ENCODE measurements at places on chromosomes 3 and 15.
A peak's percentile ranks its signal among the peaks of the same experiment; 100 is the strongest.

DNA sequence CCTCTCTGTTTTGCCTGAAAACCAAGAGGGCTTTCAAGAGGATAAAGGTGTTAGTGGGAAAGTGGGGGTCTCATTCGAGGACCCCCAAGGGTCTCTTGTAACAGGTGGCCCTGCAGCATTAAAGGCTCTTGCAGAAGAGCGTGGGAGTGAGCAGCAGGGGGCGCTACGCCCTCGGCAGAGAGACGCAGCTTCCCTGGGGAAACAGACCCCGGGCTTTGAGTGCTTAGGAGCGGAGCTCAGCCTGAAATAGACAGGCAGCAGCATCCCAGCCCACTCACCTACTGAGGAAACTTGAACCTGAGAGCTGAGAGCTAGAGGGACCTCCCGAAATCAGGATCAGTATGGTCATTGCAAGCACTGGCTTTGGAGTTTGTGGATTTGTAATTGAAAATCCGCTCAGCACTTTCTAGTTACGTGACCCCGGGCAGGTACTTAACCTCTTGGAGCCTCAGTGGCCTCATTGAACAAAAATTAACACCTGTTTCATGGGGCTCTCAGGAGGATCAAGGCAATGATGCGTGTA lies 25.7 kb downstream of the RPLP1 start:
- DNase-seq: peak; percentile 29

- no peak for DNase-seq
Measured at GRCh38 chr3:129688271-129688895, 81.9 kb upstream of the PLXND1 start.

DNA sequence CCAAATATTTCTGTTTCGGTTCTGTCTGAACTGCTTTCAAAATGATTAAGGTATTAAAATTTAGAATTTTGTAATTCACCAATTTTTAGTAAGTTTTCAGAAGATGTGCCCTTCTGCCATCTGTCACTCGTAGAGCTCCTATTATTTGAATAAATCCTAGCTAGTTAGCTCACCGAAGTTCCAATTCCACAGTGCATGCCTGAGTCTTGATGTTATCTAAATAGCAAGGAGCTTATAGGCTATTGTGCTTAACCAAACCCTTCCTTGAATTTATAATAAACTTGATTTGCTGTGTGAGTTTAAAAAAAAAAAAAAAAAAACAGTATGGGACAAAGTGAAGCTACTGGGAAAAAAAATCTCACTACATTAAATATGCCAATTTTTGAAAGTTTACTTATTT lies 18.7 kb downstream of the ATP13A3 start:
- no peak for DNase-seq

DNA sequence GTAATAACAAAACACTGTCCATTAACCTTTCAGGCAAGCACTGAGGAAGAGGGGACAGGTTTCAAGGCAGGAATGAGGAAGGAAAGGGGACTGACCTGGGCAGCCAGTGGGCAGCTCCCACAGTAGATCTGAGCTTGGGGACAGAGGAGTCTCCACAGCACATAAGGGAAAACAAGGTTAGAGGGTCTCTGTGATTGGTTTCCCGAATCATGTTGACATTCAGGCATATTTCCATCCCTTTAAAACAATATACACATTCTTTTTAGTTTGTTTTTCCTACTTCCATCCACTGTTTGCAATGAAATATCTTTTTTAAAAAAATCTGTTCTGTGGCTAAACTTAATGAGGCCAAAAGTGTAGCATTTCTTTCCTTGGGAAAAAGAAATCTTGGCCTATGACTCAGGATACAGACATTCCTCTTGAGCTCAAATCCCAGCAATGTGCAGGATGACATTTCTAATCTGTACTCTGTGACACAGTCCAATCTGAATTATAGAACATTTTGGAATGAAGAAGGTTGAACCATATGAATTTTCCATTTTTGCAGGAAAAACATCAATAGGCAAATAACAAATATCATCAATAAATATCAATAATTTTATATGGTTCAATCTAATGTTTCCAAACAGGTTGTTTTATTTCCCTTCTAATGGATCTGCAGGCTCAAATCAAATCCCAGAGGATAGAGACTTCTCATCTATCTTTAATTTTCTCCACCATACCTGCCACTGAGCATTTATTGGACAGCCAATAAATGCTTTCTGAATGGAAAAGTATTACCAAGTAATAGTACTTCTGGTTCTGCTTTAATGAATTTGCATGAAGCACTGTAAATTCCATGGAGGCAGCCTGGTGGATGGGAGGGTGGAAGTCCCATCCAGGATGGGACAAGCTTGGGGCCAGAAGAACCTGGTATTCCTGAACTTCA lies 54.1 kb downstream of the ITGB5 start:
- no peak for DNase-seq

GRCh38 chr3:187507266-187507665 lies 139.1 kb downstream of the RTP4 start:
- DNase-seq: no peak

DNA sequence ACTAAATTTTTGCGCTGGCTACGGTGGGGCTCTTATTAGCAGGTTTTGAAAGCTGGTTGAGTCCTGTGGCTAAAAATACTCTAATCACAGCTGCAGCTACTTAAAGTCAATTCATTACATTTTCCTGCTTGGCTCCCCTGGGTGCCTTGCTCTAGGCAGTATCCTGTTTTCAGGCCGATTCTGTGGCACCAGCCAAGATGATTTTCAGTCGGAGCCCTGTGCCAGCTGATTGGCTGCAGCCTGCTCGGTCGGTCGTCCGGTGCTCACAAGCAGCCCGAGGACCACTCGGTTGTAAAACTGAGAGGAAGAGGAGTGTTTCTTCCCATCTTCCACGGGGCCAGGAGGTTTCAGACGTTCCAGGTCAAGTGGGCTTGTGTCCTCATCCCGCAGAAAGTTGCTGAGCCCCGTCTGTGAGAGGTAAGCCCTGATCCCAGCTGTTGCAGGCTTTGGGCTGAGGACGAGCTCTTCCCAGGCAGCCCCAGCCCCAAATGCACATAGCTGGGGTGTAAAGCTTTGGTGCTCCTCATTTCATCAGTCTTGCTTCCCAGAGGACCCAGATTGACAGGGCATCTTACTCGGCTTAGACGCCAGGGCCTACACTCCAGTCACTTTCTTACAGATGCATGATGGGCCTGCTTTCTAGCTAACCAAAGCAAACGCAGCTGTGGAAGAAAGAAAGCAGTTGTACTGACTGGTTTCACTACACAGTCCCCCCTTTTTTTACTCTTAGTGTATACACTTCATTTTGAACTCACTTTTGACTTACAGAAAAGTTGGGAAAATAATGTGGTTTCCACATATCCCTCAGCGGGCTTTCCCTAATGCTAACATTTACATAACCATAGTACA lies 15.9 kb downstream of the LYSMD4 start:
- DNase-seq: no peak

- no peak for DNase-seq
Measured at GRCh38 chr15:97482521-97482920, 478.0 kb upstream of the ARRDC4 start.

DNA sequence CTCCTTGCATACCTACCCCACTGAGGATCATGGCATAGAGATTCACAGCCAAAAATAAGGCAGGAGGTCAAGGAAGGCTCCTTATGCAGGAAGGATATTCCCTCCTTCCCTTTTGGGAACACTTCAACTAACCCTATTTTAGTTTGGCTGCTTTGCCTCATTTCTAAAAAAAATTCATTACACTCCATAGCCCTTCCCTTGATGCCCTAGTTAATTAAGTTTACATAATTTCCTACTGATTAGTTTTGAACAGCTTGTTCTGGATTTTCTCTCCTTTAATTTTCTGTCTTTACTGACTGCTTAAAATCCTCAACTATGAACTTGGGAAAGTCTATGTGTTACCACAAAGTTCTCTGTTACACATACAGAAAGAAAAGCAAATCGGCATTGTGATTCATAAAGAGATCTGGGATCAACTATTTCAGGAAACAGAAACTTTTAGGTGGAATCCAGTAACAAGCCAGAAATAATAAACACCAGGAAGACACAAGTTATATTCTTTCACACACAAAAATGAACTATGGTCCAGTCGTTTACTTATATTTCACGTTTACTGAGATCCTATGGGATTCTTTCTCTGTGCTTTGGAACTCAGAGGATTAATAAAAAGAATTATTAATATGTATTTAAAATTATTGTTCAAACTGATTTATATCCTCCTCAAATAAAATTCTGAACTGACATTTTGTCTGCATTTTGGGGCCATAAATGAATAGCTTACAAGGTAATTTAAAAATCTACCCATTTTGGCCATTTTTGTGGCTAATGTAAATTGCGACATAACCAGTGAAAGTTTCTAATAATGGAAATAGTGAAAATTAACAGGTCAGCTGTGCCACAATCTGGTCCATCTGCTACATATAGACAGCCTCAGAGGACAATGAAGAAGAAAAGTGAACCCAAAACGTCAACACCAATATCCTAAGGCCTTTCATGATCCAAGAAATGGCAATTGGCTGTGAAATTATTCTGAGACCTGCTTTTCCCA lies 113.8 kb downstream of the FRMD5 start:
- no peak for DNase-seq

DNA sequence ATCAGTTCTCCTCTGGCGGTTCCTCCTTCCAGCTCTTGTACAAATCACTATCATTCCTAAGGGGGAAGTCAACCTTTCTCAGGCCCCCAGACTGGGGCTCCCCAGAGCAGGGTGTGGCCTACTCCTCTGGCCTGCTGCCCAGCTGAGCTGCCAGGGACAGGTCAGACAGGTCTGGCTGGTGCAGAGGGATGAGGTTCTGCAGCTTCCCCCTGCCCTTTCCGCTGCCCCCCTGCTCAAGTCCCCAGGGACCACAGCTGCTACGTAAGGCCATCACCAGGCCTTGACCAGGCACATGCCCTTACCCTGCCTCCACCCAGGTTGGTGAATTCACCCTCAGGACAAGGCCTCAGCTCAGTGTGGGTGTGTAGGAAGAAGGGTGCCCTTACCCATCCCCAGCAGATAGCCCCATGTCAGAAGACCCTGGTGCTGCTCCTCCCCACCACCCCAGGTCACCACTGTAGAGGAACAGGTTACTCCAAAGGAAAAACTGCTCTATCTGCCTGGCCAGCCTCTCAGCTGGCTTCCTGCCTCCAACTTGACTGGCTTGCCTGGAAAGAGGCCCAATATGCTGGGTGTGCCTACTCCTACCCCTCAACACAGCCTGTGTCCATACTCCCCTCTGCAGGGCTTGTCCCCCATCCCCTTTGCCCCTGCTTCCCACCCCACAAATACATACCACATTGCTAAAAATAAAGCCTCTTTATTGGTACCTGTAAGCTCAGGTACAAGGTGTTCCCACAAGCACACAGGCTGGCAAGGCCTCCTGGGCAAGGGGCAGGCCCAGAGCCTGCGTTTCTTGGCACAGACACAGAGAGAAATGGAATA lies 12.0 kb downstream of the CSRNP1 start:
- no peak for DNase-seq

DNA sequence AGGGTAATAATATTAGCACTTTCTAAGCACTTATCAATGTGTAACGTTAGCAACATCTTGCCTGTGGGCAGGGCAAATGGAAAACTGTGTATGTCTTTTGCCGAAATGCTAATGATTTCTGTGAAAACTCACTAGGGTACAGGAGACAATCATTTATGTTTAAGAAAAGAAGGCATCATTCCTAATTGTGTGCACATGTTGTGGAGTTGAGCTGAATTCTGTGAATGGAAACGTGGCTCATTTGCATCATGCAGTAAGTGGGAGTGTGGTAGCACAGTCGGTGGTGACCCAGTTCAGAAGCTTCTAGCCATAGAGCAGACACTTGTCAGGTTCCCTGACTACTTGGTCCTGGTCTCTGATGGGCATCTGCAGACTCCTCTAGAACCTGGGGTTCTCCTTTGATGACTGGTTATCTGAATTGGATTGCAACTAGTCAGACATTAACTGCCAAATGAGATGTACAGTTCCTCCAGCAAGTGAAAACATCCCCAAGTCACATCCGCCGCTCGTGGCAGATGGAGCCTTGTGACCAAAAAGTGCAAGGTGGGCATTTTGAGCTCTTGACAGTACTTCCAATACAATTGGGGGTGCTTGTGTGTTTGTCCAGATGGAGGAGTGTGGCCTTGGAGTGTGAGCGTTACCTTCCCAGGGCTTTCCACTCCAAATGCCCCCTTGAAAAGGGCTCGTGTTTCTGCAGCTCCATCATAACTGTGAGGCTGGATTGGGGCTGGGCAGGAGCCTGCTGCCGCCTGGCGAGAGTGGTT lies 21.5 kb downstream of the MRPS25 start:
- no peak for DNase-seq

DNA sequence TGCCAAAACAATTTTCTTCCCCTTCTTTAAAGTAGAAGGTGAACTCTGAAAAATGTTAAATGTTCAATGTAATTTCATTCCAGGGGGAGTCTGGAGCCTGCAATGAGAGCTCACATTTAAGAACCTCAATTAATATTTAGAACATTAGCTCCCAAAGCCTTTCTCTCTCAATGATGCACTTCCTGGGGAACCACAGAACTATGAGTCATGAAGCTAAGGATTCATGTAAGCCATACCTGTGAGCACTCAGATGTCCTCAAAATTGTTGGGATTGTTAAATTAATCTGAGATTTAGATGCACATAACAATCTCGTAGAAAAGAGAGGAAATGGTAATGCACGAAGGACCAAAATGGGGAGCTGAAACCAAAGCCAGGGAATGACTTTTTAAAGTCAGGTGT lies 244.2 kb upstream of the LRIG1 start:
- no peak for DNase-seq

GRCh38 chr3:171453180-171453886 lies 6.9 kb downstream of the TNIK start:
- no peak for DNase-seq

Measured in T-helper 1 cell (primary cell).